ENCODE measurements at places on chromosomes 5 and 9.

DNA sequence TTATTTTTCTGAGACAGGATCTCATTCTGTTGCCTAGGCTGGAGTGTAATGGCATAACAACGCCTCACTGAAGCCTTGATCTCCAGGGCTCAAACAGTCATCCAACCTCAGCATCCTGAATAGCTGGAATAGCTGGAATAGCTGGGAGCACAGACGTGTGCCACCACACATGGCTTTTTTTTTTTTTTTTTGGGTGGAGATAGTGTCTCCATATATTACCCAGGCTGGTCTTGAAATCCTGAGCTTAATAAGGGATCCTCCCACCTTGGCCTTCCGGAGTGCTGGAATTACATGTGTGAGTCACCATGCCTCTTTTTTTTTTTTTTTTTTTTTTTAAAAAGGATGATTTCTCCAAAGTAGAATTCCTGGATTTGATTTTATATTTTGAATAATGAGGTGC lies 60.7 kb downstream of the NSD1 start:
- no peak for DNase-seq

- no peak for DNase-seq
Measured at GRCh38 chr9:16425562-16426231, 444.8 kb downstream of the BNC2 start.

- DNase-seq: no peak
Measured at GRCh38 chr9:78565481-78565880, 268.6 kb downstream of the PSAT1 start.

DNA sequence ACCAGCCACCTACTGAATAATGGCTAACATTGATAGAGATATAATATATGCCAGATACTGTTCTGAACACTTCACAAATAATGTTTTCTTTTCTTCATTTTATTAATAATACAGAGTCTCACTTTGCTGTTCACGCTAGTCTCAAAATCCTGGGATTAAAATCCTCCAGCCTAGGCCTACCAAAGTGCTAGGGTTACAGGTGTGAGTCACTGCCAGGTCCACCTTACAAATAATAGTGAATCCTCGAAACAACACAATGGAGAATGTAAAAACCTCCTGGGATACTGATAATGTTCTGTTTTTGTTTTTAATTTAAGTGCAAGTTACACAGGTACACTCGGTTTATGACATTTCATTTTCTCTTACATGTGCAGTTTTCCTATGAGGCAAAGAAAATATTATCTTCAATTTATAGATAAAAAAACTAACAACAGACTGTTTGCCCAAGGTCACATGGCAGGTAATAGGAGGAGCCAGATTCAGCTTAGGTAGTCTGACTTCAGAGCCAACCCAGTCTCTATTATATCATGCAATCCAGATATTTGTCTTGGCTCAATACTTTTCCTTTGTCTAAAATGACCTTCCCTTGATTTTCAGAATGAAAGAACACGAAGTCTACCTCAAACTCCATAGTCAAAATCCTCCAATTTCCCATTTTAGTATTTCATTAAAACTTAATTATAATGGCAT lies 7.8 kb downstream of the ZFR start:
- no peak for DNase-seq
